ENCODE measurements at places on chromosomes 16 and 17.
A peak's percentile ranks its signal among the peaks of the same experiment; 100 is the strongest.

DNA sequence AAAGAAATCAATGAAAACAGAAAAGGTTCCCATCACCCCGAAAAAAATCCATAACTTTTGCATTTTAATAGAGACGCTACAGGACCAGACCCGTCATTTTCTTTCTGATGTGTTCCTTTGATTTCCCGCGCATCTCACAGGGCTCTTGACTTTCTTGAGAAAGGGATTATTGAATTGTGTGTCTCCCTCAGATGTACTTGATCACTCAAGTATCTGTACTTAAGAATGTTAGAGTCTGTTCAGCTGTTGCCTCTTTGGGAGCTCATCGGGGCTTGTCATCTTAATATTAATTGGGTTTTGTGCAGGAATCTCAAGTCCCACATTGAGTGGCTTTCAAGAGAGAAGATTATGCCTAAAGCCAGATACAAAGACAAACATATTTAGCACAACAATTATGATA is 606.4 kb upstream of the SALL1 start:
- DNase-seq, result no peak

GRCh38 chr17:29255926-29256522 is 9.4 kb downstream of the CRYBA1 start:
- no peak for DNase-seq

- no peak for DNase-seq
Observed at GRCh38 chr17:68428498-68429172, 28.7 kb downstream of the WIPI1 start.

GRCh38 chr16:50386774-50387173 is 18.0 kb upstream of the BRD7 start:
- no peak for DNase-seq

DNA sequence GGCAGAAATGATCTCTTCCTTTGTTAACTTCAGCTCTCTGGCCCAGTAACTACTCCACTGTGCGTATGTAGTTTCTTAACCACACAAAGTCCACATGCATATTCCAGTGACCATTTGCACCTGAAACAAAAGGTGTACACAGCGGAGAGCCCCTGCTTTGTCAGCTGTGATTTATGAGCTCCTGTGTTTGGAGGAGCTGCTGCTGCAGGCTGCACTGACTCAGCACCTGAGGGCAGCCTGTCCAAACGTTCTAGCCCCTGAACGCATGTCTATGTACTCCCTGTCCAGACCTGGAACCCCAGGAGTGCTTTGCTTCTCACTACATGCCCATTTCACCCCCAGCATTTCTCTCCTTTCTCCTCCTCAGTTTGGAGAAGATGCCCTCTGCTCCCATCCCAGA is 216.1 kb downstream of the ABCC12 start:
- DNase-seq, result no peak

DNA sequence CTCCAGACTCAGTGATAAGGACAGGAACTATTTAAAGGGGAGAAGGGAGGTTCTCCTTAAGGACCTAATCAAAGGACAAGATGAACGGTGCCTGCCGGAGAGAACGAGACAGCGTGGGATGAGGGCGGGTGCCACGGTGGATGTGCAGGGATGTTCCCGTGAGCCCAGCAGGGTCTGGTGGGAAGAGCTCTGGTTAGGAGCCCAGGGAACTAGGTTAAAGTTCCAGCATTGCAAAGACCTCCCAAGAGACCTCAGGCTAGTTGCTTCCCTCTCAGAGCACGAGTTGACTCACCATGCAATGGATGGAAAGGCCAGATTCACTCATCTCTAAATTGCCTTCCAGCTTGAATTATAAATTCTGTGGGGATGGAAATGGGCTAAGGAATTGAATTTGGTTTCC is 14.7 kb downstream of the CCR7 start:
- DNase-seq, result no peak

- no peak for DNase-seq
Observed at GRCh38 chr17:81148571-81148970, 16.7 kb upstream of the PVALEF start.

DNA sequence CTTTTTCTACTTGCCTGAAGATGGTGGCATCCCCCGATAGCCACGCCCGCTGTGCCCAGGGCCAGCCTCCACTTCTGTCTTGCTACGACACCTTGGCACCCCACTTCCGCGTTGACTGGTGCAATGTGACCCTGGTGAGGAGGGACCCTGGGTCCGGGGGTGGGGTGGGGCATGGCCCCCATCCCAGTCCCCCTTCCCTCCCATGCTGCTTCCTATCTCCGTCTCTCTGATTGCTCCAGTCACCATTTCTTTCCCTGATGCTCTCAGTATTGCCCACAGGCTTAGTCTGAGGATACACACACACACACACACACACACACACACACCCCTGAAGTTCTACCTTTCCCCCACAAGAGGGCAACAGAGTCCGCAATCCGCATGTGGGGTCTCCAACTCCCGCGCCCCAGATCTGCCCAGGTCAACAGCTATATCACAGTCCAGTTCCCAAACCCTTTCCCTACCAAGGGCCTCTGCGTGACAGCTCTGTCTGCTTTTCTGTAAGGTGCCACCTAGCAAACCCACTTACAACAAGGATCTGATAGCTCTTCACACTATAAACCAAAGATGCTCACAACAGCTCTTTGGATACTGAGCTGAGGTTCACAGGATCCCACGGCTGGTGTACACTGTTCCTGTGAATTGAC is 3.4 kb downstream of the SGCA start:
- DNase-seq, result peak; percentile 56

DNA sequence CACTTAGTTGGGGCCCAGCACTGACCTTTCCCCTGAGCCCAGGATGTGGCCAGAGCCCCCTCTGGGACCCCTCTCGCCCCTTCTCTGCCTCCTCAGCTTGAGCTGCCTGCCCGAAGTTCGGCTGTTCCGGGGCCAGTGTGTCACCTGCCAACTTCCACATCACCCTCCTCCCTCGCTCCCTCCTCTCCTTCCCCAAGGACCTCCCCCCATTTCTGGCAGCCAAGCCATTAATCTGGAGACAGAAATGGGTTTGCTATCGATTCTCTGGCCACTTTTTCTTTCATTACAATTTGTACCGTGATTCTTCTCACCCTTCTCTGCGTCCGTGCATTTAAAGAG is 8.8 kb upstream of the ADAM11 start:
- DNase-seq, result no peak

DNA sequence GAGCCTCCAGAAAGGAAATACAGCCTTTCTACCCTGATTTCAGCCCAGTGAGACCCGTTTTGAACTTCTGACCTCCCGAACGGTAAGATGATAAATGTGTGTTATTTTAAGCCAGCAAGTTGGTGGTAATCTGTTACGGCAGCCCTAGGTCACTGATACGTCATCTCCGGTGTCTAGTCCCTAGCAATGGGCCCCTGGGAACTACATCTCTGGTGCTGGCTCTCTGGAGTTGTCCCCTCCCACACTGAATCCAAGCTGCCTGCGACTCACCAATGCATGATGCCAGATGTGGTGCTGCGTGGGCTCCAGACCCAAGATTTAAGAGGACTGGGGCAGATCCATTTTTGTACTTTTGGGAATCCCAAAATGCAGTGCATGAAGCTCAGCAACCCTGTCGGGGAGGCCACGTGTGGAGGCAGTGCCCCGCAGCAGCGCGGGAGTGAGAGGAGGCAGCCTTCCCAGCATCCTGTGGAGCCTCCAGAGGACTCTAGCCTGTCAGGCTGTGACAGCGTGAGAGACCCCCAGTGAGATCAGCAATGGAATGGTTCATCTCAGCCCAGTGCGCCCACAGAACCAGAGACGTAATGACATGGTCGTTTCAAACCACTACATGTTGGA is 43.6 kb upstream of the USP7 start:
- DNase-seq, result no peak

- DNase-seq, result no peak
Observed at GRCh38 chr16:71472051-71472450, 10.0 kb upstream of the ZNF23 start.

DNA sequence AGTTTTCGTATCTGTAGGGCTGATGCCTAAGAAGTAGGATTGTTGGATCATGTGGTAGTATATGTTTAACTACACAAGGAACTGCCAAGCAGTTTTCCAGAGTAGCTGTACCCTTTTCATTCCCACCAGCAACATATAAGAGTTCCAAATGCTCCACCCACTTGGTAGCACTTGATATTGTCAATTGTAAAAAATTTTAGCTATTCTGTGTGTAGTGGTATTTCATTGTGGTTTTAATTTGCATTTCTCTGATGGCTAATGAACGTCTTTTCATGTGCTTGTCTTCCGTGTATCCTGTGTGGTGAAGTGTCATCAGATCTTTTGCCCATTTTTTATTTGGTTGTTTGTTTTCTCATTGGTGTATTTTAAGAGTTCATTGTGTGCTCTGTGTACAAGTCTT is 69.7 kb downstream of the TANC2 start:
- DNase-seq, result peak; percentile 4

GRCh38 chr17:78381601-78382232 is 3.3 kb downstream of the PGS1 start:
- peak; percentile 49 for DNase-seq

GRCh38 chr16:50520451-50521245 is 27.5 kb upstream of the NKD1 start:
- no peak for DNase-seq

- no peak for DNase-seq
Observed at GRCh38 chr16:49460786-49461470, 87.3 kb downstream of the C16orf78 start.

- no peak for DNase-seq
Observed at GRCh38 chr16:87816507-87817100, 50.8 kb upstream of the KLHDC4 start.

GRCh38 chr16:71930013-71930563 is 34.8 kb downstream of the IST1 start:
- DNase-seq, result no peak

DNA sequence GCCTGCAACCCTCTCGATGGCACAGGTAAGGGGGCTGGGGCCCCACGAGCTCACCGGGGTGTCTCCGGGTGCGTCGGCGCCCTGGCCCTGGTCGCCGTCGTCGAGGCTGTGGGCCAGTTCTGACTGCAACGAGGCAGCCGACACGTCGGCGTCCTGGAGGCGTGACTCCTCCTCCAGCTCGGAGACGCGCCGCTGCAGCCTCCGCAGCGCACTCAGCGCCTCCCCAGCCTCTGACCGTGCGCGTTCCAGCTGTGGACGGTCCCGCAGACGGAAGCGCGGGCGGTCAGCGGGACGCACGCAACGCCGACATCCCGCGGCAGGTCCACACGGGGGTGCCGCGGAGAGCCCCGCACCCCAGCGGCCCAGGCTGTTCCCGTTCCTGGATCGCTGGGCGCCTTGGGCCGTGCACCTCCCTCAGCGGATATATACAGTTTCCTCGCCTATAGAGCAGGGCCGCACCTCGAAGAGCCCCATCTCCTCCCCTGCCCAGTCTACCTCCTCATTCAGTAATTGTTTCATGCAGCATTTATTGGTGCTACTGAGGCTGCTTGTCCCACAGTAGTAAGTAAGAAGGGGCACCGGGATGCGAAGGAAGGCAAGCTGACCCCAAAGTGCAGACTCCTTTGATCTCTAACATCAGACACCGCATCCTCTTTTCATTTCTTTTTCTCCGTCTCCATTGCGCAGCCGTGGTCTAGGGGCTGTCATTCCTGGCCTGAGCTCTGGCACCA is 5.8 kb downstream of the THOC6 start:
- peak; percentile 83 for DNase-seq

- DNase-seq, result no peak
Observed at GRCh38 chr17:37081287-37081686, 132.5 kb downstream of the AATF start.

- DNase-seq, result no peak
Observed at GRCh38 chr16:70418274-70418992, 20.5 kb downstream of the ST3GAL2 start.

DNA sequence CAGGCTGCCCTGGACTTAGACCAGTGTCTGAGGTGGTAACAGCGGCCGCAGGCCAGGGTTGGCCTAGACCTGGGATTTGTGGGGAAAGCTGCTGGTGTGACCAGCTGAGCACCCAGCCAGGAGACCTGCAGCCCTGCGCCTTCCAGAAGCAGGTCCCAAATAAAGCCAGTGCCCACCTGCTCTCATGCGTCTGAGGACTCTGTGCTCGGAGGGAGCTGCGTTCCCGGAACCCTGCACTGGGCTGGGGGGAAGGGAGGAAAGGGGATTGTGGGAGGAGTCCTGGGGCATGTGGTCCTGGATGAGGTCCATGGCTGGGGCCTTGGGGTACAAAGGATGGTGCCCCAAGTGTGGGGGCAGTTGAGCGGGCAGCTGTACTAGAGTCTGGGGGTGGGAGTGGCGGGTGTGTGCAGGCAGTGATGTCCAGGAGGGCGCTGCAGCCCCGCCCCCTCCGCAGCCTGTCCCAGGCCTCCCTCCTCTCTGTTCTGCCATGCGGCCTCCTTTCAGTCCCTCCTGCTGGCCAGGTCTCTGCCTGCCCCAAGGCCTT is 1.8 kb upstream of the NECAB2 start:
- no peak for DNase-seq

GRCh38 chr16:62224646-62225209 is 188.5 kb upstream of the CDH8 start:
- DNase-seq, result no peak

DNA sequence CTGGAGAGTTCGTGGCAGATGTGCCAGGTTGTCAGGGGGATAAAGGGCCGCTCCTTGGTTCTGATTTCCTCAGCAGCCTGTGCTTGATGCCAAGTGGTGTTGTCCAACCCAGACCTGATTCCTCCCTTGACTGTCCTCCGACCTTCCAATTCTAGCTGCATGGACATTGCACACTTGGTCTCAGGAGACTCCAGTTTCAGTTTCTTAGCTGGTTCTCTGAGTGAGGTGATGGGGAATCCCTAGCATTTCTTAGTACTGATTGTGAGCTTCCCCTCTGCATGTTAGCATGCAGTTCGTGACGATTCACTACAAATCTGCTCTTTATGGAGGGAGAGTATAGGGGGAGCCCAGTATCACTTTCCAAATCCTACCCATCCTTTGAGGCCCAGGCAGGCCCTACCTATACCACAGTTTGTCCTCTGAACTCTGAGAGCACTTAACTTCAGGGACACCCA is 12.4 kb upstream of the CCR7 start:
- DNase-seq, result no peak

GRCh38 chr17:64940055-64940454 is 20.8 kb upstream of the LRRC37A3 start:
- no peak for DNase-seq

- DNase-seq, result no peak
Observed at GRCh38 chr17:76671912-76672262, 28.3 kb upstream of the ST6GALNAC1 start.

GRCh38 chr17:39238311-39238972 is 12.7 kb upstream of the STAC2 start:
- DNase-seq, result peak; percentile 86

GRCh38 chr17:6536053-6536452 is 20.3 kb downstream of the PITPNM3 start:
- no peak for DNase-seq

GRCh38 chr16:89476379-89476778 is 14.0 kb downstream of the ANKRD11 start:
- no peak for DNase-seq

GRCh38 chr16:38941-39892 is 14.2 kb downstream of the POLR3K start:
- peak; percentile 86 for DNase-seq

GRCh38 chr16:30921459-30921747 is 2.0 kb upstream of the FBXL19 start:
- no peak for DNase-seq

- no peak for DNase-seq
Observed at GRCh38 chr17:78159575-78160158, 8.7 kb upstream of the SYNGR2 start.
